ENCODE measurements at places on chromosomes 2 and 18.
A peak's percentile ranks its signal among the peaks of the same experiment; 100 is the strongest.

DNA sequence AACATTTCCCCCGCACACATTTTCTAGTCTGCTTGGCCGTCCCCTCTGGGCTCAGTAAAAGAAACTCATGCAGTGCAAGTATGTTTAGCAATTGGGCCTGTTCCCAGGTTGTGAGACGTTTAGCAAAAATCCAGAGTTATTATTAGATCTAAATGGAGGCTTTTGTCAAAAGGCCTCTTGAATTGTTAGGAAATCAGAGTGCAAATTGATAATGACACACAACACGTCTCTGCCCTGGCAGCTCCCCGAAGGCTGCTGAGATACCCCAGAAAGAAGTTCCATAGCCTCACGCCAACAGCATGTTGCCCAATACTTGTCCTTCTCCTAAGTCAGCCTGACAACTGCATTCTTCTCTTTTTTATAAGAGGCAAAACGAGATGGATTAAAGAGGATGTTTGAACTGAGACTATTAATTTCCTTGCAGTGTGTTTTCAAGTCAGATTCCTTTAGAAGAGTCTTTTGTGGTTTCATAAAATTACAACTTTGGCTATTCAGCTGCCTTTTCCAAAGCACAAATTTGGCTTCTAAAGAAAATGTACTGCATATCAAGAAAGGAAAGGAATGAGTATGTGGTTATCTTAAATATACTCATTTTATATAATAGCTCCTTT is 202.2 kb downstream of the TRIB2 start:
- no peaks in the 10 kb centered on the region for H3K36me3 ChIP-seq
- H3K27me3 ChIP-seq: no peaks in the 10 kb centered on the region
- DNase-seq: no peak
- no peaks in the 10 kb centered on the region for H3K4me1 ChIP-seq

DNA sequence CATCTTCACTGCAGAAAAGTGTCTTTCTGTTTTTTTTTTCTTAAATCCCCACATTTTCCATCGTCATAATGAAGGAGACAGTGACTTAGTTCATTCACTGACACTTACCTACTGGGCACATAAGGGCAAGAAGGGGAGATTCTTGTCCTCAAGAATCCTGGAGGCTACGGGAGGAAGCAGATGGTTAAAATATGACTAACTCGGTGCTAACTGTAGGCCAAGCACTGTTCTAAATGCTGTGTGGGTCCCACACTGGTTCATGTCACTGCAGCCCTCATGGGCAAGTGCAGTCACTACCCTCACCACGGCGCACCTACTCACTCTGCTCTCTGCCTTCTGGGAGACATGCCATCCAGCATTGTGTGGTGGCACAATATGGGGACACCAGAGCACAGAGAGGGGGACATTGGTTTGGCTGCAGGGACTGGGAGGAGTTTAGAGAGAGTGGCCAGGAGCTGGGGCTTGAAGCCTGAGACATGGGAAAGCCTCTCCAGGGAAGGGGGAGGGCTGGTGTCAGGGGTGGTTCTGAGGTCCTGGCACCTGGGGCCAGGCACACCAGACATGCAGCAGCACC is 305.2 kb downstream of the MYCN start:
- H3K4me1 ChIP-seq: no peaks in the 10 kb centered on the region
- no peaks in the 10 kb centered on the region for H3K36me3 ChIP-seq
- no peaks in the 10 kb centered on the region for H3K27me3 ChIP-seq
- H3K27ac ChIP-seq: no peak overlapping the region
- no peak overlapping the region for H3K4me3 ChIP-seq
- DNase-seq: no peak

DNA sequence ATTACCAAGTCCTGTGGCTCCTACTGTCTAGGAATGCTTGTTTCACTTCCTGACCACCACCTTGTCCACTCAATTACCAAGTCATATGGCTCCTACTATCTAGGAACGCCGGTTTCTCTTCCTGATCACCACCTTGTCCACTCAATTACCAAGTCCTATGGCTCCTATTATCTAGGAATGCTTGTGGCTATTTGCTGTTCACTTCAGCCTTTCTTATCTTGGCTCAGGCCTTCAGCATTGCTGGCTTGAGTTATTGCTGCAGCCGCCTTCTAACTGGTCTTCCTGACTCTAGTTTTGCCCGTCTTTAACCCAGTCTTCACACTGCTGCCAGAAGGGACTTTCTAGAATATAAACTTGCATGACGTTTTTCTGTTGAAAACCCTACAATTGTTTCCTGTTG is 82.5 kb upstream of the GAREM1 start:
- H3K36me3 ChIP-seq: no peaks in the 10 kb centered on the region
- H3K27ac ChIP-seq: no peak overlapping the region
- no peak overlapping the region for H3K4me3 ChIP-seq
- no peak for DNase-seq
- no peaks in the 10 kb centered on the region for H3K27me3 ChIP-seq

- H3K27ac ChIP-seq: no peak overlapping the region
- no peaks in the 10 kb centered on the region for H3K36me3 ChIP-seq
- H3K4me3 ChIP-seq: no peak overlapping the region
- no peaks in the 10 kb centered on the region for H3K27me3 ChIP-seq
- H3K4me1 ChIP-seq: no peaks in the 10 kb centered on the region
- DNase-seq: no peak
Observed at GRCh38 chr2:241456546-241456945, 51.8 kb downstream of the STK25 start.

- no peak overlapping the region for H3K27ac ChIP-seq
- H3K27me3 ChIP-seq: no peaks in the 10 kb centered on the region
- no peak overlapping the region for H3K4me3 ChIP-seq
- no peak for DNase-seq
- peaks cover 20% of the 10 kb centered on the region for H3K36me3 ChIP-seq
- no peaks in the 10 kb centered on the region for H3K4me1 ChIP-seq
Observed at GRCh38 chr2:105888625-105889024, 143.9 kb downstream of the NCK2 start.

- no peaks in the 10 kb centered on the region for H3K27me3 ChIP-seq
- no peak overlapping the region for H3K4me3 ChIP-seq
- H3K27ac ChIP-seq: no peak overlapping the region
- no peaks in the 10 kb centered on the region for H3K36me3 ChIP-seq
- DNase-seq: no peak
Observed at GRCh38 chr2:68291314-68291713, 28.4 kb downstream of the CNRIP1 start.

- no peaks in the 10 kb centered on the region for H3K36me3 ChIP-seq
- no peak overlapping the region for H3K4me3 ChIP-seq
- H3K4me1 ChIP-seq: no peaks in the 10 kb centered on the region
- peaks cover 14% of the 10 kb centered on the region for H3K27me3 ChIP-seq
- DNase-seq: no peak
Observed at GRCh38 chr2:117888897-117889296, 74.4 kb downstream of the DDX18 start.

DNA sequence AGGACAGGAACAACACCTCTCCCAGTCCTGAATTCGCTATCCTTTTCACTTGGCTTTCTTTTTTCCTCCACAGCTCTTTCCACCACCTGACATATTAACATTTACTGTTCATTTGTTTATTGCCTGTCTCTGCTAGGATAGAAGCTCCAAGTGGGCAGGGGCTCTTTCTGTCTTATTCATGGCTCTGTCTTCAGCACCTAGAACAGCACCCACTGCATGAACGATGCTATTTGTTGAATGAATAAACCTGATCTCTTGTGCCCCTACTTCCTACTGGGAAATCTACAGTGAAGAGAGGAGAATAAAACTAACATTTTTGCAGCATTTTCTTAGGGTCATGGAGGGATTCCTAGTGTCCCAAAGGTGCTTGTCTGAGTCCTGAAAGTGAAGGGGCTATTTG is 24.4 kb upstream of the GAREM2 start:
- DNase-seq: no peak
- no peaks in the 10 kb centered on the region for H3K36me3 ChIP-seq
- no peak overlapping the region for H3K4me3 ChIP-seq
- no peaks in the 10 kb centered on the region for H3K4me1 ChIP-seq
- H3K27me3 ChIP-seq: no peaks in the 10 kb centered on the region

GRCh38 chr2:216370961-216371712 is 1.1 kb downstream of the MARCHF4 start:
- no peak for DNase-seq
- H3K27me3 ChIP-seq: no peaks in the 10 kb centered on the region
- H3K36me3 ChIP-seq: no peaks in the 10 kb centered on the region
- H3K4me1 ChIP-seq: peaks cover 34% of the 10 kb centered on the region
- H3K27ac ChIP-seq: peak overlapping the region; percentile 92

DNA sequence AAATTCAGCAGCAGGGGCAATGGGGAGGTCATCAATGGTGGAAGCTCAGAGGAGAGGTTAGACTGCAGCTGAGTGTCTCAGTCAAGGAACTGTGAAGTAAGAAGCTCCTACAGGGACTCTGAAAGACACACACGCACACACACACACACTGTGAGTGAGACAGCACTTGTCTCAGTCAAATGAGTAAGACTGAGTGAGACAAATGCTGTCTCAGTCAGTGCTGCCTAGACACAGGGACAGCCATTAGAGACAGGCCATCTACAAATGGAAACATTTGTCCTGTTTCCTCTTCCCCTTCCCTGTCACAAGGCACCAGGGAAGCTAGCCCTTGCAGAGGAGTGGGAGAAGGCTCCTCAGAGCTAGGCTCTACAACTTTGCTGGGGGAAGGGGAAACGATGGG is 577.4 kb upstream of the GCFC2 start:
- no peaks in the 10 kb centered on the region for H3K4me1 ChIP-seq
- no peaks in the 10 kb centered on the region for H3K36me3 ChIP-seq
- H3K27me3 ChIP-seq: no peaks in the 10 kb centered on the region
- no peak for DNase-seq

- H3K27me3 ChIP-seq: no peaks in the 10 kb centered on the region
- peaks cover 33% of the 10 kb centered on the region for H3K4me1 ChIP-seq
- H3K36me3 ChIP-seq: no peaks in the 10 kb centered on the region
Observed at GRCh38 chr2:12316476-12316875, 400.3 kb upstream of the TRIB2 start.

DNA sequence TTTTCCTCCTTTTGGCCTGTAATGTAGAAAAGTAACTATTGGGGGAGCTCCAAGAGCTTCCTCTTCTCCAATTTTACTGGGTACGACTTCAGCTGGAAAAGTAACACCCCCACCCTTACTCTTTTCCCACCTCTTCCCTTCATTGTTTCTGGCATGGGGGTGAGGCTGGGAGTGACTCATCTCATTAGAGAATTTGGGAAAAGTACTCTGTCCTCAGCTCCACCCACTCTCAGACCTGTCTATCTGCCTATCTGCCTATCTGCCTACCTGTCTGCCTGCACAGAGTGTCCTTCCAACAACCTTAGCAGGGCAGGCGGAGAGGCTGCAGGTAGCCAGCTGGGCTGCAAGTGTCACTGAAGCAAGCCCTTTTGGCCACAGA is 93.6 kb downstream of the EPHA4 start:
- H3K27me3 ChIP-seq: no peaks in the 10 kb centered on the region
- no peaks in the 10 kb centered on the region for H3K4me1 ChIP-seq

DNA sequence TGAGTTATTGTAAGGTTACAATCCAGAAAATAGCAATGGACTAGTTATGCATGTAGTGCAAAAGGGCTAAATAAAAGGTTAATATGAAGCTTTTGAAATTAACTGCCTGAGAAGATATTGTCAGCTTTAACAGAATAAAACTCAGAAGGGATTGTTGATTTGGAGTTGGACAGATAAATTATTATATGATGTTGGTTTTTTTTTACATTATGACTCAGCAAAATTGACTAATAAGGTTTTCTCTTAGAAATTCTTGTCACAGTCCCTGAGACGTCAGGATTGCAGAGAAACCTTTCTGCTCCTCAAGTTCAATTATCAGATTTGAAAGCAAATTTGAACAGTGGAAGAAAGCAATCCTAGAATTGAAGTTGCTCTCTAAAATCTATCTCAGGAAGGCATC is 946.9 kb downstream of the CBLN2 start:
- no peak overlapping the region for H3K27ac ChIP-seq
- H3K4me1 ChIP-seq: no peaks in the 10 kb centered on the region
- H3K36me3 ChIP-seq: no peaks in the 10 kb centered on the region
- H3K4me3 ChIP-seq: no peak overlapping the region

DNA sequence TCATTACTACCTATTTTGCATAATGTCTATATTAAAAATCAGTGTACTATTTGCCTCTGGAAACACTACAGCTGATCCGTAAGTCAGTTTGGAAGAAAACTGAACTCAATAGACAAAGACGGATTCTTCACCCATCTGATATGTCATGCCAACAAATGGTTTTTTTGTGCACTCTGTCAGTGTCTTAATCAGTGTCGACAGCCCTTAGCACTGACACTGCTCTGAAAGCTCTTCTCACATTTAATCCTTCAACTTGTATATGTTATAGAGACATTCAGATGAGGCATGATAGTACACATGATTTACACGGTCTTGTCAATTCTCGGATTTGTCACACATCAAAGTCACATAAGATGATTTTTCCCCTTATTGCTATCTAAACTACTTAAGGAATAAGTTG is 347.5 kb upstream of the GALNT5 start:
- H3K27ac ChIP-seq: no peak overlapping the region
- H3K27me3 ChIP-seq: no peaks in the 10 kb centered on the region
- no peaks in the 10 kb centered on the region for H3K36me3 ChIP-seq
- peaks cover 17% of the 10 kb centered on the region for H3K4me1 ChIP-seq

GRCh38 chr2:237733677-237734300 is 64.8 kb upstream of the RBM44 start:
- peaks cover 24% of the 10 kb centered on the region for H3K4me1 ChIP-seq
- DNase-seq: no peak
- no peak overlapping the region for H3K27ac ChIP-seq
- peaks cover 53% of the 10 kb centered on the region for H3K36me3 ChIP-seq
- no peaks in the 10 kb centered on the region for H3K27me3 ChIP-seq

GRCh38 chr18:31399306-31400032 is 22.9 kb downstream of the DSG4 start:
- no peak for DNase-seq
- no peaks in the 10 kb centered on the region for H3K27me3 ChIP-seq
- no peak overlapping the region for H3K27ac ChIP-seq
- H3K4me1 ChIP-seq: peaks cover 4% of the 10 kb centered on the region
- no peaks in the 10 kb centered on the region for H3K36me3 ChIP-seq

DNA sequence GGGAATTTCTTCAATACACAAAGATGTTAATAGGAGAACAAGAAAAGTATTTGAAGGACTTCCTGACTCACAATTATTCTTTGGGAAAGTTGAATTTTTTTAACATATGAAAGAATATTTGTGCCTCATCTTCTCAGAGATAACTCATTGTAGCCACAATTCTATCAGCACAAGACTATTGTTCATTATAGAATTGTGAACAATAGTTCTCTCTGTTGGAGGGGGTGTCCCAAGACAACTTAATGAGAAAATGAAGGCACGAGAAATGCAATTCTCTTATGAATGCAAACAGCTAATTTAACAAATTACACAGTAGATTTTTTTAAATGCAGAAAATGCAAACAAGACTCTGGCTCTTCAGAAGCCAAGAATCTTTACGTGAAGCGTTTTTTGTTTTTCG is 157.0 kb downstream of the BARD1 start:
- no peak for DNase-seq
- no peaks in the 10 kb centered on the region for H3K4me1 ChIP-seq
- no peak overlapping the region for H3K27ac ChIP-seq
- no peak overlapping the region for H3K4me3 ChIP-seq
